ENCODE measurements at places on chromosomes 2 and 18.

GRCh38 chr18:25166113-25166512, 185.9 kb downstream of the ZNF521 start:
- DNase-seq: no peak

- peak; percentile 19 for DNase-seq
Measured at GRCh38 chr2:230068651-230069055, at the start of gene SLC16A14. TSS of gene SLC16A14 (minus strand) at chr2:230068924. CDS start at chr2:230059352, 9,572 bp downstream.

DNA sequence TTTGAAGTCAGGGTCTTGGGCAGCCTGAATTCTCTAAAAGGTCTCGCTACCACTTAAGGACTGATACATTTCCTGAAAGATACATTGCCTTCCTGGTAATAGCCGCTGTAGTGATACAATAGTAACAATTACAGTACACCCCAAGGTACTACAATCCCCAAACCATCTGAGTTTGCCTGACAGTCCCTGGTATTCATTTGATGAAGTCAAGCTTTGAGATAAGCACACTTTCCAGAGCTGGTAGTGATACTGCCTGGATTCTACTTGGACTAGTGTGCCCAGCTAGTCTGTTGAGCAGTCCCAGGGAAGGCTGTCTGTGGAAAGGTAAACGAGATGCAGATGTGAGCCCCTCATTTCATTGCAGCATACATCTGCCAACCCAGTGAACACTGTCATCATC, 24.4 kb upstream of the ITGB6 start:
- no peak for DNase-seq

DNA sequence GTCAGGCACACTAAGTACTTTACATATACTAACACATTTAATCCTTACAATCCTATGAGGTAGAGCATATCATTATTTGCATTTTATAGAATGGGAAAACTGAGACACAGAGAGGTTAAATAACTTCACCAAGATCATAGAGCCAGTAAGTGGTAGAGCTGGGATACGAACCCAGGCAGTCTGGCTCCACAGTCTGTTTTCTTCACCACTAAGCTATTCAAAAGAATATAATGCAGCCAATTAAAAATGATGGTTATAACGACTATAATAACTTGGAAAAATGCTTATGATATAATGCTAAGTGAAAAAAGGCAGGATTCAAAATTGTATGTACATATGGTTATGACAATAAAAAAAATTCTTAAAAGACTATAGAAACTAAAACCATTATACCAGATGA, 7.3 kb downstream of the THOC1 start:
- no peak for DNase-seq

- DNase-seq: no peak
Measured at GRCh38 chr18:39647627-39648534, 2082.3 kb upstream of the CELF4 start.

DNA sequence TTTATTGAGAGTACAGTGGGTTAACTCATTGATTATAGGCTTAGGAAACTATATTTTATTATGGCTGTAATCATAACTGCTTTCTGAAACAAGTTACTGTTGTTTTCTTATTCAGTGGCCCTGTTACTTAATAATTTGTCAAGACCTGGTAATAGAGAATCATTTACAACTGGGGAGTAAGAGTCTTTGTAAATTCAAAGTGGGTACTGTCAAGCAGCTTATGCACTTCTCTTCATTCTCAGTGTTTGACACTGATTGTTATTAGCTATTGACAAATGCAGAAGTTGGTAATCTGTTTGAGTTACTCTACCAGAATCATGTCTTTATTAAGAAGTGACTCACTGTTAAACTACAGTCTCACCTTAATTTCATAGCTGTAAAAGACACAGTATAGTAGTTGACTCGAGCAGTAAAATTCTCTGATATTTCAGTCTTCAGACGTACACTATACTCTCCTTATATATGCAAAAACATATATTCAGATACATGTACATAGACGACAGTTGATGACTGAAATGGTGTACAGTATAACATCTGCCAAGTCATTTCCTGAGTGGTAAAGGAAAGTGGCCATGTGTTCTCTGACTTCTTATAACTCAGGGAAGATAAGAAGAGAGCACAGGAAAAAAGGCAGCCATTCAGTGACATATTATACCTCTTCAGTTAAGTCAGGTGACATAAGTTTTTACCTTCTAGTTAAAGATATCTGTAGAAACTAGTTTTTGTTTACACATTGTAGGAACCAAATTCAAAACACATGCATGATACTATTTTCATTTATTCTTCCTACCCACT, 36.0 kb upstream of the TTC27 start:
- no peak for DNase-seq

DNA sequence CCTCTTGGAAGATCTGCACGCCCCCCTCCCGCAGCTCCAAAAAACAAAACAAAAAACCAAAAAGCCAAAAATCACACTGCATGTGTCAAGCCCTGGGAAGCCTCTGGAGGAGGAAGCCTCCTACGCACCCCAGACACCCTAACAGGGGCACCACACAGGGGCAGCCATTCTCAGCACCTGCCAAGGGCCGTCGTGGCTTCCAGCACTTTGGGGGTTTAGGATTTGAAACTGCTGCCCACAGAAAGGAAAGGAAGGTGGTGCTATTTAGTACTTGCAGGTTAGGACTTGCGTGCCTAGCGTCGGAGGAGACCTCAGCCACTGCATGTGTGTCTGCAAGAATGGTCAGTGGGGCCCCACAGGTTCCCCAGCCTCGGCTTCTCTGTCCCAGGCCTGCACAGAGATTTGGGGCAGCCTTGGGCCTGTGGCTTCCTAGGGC, 419 bp upstream of the GPR55 start:
- DNase-seq: no peak

GRCh38 chr2:39728941-39729351, 50.1 kb downstream of the THUMPD2 start:
- peak; percentile 27 for DNase-seq

GRCh38 chr2:241110089-241110606, 8.1 kb upstream of the MTERF4 start:
- no peak for DNase-seq

- peak; percentile 20 for DNase-seq
Measured at GRCh38 chr2:32008805-32009515, 1.8 kb downstream of the MEMO1 start.

DNA sequence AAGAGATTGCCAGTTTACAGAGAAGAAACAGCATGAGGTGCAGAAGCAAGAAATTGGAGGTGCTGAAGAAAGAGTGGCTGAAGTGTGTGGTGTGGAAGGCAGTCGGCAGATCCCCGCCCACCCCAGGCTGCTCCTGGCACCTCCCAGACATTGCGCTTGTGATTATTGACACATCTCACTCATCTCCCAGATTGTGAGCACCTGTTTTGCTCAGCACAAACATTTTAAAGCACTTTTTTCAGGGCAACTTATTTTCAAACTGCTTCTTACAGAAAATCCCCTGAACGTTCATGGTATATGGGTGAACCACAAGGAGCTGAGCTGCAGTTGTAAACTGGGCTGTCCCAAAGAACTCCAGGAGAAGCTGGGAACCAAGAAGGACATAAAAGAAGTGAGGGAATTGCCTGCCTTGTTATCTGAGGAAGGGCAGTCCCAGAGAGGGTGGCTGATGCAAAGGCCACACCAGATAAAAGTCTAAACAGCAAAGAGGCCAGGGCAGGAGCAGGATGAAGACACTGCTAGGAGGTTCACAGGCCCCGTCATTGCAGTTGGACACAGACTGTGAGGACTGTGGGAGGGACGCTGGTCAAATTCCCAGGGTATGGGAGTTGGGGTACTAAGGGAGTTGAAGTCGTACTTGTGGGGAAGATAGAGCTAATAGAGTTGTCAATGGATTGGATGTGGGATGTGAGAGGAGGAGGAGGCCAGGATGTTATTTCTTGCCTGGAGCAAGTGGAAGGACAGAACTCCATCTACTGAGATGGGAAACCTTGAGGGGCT, 65.1 kb downstream of the INPP4A start:
- DNase-seq: no peak

DNA sequence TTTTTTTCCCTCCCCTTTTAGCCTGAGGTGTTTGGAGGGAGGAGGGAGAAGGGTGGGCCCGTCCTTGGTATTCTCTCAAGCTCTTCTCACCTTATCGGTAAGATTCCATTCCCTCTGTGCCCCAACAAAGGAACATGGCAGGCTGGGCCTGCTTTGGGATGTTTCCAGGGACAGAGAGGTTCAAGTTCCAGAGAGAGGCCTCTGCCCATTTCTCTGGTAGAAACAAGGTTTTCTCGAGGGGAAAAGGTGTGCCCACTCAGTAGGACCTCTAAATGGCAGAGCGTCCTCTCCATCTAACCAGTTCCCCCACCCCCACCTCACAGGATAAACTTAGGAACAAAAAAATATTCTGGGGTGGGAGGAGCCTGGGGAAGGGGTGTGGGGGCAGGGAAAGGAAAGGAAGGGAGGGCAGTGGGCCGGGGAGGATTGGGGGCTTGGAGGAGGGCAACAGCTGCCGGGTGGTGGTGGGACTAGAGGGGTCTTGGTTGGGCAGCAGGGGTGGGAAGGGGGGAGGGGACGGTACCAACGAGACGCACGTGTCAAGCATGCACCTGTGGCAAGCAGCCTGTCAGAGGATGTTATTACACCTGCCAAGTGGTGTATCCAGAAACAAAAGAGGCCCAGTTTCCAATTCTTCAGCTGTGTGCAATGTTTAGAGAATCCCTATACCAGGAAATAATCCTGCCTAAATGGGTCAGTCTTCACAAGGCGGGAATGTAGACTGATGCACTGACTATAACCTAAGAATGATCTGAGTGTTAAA, 2.1 kb downstream of the PCBP1 start:
- DNase-seq: no peak

- no peak for DNase-seq
Measured at GRCh38 chr2:232183279-232183678, 195.3 kb upstream of the ALPP start.

- DNase-seq: no peak
Measured at GRCh38 chr18:8041526-8042111, 474.5 kb downstream of the PTPRM start.

DNA sequence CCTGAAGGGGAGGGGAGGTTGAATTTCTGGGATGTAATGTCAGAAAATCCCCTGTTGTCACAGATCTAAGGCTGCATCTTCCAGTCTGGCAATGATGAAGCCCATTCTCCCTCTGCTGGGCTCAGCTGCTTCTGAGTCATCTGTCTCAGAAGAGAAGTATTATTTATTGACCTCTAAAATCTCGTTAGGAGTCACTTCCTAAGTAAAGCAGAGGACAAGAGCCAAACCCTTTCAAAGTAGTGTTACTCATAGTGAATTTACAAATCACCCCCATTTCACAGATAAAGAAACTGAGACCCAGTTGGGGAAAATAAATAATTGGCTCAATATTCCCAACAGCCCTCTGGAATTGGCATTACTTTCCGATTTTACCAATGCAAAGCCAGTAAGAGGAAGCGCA, 167.3 kb upstream of the SKOR2 start:
- DNase-seq: no peak

GRCh38 chr2:9613291-9613690, 17.5 kb downstream of the YWHAQ start:
- DNase-seq: no peak

DNA sequence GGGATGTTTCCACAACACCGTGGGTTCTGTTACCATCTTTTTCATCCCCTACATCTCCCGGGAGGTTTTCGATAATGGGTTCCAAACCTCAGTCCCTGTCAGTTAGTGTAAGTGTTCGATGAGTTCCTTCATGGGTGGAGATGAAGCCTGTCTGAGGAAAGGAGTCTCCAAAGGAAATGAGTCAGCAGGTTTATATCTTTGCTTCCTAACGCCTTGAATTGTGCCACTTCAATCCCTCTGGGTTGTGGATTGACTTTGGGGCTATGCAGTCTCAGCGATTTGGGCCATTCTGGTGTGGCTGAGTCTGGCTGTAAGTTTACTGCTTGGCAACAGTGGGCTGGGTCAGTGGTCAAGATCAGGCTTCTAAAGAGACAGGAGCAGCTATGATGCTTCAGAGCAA, 1.2 kb downstream of the SERPINB5 start:
- DNase-seq: no peak

GRCh38 chr18:37980556-37980955, 415.0 kb upstream of the CELF4 start:
- no peak for DNase-seq

GRCh38 chr18:2906704-2907549, 60.1 kb downstream of the EMILIN2 start:
- DNase-seq: peak; percentile 53

DNA sequence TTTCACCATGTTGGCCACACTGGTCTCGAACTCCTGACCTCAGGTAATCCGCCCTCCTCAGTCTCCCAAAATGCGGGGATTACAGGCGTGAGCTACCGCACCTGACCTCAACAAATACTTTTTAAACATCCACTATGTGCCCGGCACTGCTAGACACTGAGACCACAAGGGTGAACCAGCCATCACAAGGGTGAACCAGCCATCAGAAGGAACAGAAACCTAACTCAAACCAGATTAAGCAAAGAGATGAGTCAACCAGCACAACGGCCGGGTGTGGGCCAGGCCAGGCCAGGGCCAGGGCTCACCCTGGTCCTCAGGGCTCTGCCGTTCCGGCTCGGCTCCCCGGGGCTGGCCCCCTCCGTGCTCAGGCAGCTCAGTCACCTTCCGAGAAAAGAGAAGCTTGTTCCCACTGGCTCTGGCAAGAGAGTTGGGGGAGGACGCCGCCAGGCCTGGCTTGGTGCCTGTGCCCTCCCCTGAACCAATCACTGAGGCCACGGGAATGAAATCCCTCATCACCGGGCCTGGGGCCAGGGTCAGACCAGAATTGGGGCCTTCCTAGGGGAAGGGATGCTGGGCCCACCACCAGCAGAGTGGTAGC, 4.4 kb downstream of the TEX44 start:
- DNase-seq: no peak

- DNase-seq: no peak
Measured at GRCh38 chr2:68368654-68369336, 3.7 kb downstream of the PLEK start.

GRCh38 chr2:70686577-70687460, 81.2 kb downstream of the ADD2 start:
- DNase-seq: peak; percentile 32

GRCh38 chr18:34550902-34551301, 159.2 kb upstream of the DTNA start:
- no peak for DNase-seq

GRCh38 chr18:62209046-62209445, 22.0 kb downstream of the RELCH start:
- DNase-seq: no peak

GRCh38 chr2:203225423-203226039, 13.3 kb upstream of the CYP20A1 start:
- DNase-seq: peak; percentile 40

GRCh38 chr2:79824086-79824786, 311.4 kb downstream of the CTNNA2 start:
- no peak for DNase-seq

DNA sequence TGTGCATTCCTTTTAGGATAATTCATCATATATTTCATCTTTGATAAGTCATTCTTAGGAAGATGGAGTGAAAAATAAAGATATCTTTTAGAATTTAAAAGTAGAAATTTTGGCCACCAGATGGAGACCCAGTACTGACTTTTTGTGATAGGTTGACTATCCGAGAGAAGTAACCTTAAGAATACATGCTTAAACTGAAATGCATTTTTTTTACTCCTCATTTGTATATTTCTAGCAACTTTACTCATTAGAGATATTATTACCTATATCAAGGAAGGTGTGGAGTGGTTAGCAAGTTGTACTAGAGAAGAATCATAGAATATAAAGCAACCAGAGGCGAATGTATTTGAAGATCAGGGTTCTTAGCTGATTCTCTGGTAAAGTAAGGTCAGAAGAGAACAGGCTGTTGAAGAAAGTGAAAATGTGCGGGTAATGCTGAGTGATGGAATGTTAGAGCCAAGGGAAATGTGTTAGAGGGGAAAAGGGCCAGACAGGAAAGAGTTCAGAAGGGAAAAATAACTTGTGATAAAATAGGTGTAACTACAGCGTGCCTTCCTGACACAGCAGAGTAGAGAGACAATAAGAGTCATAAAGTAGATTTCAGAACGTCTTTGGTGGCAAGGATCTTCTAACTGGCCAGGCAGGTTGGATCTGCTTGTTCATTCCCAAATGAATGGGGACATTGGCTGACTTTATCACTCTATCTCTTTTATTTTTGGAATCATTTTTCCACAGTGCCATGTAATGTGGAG, 52.3 kb downstream of the TDRD15 start:
- no peak for DNase-seq
